CD4-positive, alpha-beta T cell treated with Interleukin-17A for 4 hours (primary cell): ENCODE measurements at places on chromosomes 4 and X.

DNA sequence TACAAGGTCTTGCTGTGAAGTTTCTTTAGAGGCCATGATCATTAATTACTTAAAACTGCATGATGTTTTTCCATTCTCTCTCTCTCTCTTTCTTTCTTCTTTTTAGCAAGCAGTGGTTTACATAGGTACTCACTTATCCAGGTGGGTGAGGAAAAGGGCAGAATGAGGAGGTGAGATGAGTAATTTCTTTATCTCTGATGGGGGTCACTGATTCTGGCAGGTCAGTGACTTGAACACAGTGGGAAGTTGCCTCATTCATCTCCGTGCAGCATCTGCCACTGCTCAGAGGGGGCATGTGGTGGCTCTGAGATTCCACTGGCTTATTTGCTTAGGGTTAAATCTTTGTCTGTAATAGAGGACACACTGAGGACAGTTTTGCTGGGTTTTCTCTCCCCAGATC, 62.6 kb downstream of the FAM114A1 start:
- DNase-seq, result no peak

DNA sequence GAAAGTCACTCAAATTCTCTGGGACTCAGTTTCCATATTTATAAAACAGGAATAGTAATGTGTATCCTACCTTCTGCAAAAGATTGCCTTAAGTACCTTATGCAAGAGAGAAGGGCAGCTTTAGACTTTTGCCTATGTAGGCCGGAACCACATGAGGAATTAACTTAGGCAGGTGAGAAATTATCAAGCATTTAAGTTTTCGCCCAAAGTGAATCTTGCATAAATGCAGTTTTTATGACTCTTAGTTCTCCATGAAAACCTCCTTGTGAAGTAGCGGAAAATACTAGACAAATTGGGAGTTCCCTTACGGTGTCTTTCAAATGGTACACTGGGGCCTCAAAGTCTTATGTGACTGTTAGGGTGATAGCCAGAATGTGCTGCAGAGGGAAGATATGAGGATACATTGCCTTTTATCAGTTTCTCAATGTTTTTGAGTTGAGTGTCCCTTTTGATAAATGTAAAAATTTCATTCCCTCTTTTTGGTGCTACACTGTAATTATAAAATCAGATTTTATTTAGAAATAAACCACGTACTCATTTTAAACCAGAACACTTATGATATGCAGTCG, 2.6 kb downstream of the SH2D1A start:
- no peak for DNase-seq

GRCh38 chrX:2486476-2487133, 14.2 kb downstream of the DHRSX start:
- no peak for DNase-seq

- no peak for DNase-seq
Measured at GRCh38 chrX:41963348-41963747, 40.0 kb upstream of the CASK start.

- no peak for DNase-seq
Measured at GRCh38 chr4:156374069-156374468, 420.4 kb upstream of the CTSO start.
